GM04504 (cell line): ENCODE measurements at places on chromosomes 7 and 10.

DNA sequence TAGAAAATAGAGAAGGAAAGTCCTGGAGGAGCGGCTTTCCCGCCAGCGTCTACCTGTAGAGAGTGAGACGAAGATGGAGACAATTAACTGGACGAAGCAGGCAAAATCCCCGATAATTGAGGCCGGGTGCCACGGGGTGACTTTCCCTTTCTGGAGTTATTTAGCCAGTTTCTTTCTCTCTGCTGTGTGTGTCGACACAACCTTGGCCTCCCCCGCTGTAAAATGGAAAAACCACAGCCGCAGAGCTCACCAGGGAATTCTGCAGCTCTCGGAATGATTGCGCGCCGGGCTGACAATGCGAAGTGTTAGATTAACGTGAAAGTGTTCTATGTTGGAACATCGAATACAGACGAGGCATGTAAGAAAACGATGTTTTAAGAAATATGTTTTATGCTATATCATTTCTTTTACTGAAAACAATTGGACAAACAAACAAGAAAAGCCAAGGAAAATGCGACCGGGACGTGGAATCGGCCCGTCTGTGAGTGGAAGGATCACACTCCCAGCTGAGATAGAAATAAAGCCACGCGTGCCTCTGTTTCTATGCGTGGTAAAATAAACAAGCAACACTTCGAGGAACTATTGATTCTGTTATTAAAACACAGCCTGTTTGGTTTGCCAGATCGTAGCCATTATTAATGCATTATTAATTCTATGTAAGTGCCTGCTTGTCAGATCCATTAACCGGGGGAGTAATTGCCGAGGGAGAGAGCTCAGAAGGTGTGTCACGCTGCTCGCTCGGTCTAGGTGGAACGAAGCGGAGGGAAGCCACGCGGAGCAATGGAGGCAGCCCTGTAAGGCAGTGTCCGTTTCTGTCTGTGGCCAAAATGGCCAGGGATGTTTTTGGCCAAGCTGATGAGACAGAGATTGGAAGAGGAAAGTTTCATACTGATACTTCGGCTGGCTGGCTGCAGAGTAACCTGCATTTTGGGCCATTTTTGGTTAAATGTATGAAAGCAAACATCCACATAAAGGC lies 129.4 kb downstream of the DNAJB6 start:
- no peak for DNase-seq

- DNase-seq: peak; percentile 53
Observed at GRCh38 chr7:13848681-13849131, 140.8 kb downstream of the ETV1 start.

DNA sequence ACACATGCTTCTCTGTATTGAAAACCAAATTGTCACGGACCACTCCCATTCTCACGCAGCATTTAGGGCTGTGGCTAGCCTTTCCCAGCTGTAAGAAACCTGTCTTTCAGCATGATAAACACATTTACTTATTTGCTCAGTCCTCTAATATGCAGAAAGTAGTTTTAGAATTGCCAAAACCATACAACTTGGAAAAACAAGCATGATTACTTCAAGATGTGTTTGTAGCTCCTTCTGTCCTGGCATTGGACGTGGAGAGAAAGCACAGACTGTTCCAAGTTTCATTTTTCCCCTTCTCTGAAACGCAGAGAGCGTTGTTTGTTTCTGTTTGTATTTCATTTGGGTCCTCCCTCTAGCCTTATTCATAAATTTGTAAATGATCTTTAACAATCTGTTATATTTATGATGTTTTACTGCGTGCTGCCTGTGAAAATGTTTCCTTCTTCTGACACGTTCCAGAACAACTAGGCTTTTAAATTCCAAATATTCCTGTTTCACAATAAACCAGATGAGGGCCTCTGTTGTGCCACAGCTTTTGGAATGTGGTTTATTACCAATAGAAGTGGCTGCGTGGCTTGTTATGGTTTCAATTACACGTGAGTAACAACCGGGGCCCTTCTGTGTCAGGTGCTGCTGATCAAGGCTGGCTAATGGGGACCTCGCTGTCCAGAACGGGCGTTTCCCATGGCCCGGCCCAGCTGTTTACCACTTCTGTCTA lies 26.1 kb downstream of the MNX1 start:
- peak; percentile 89 for DNase-seq

DNA sequence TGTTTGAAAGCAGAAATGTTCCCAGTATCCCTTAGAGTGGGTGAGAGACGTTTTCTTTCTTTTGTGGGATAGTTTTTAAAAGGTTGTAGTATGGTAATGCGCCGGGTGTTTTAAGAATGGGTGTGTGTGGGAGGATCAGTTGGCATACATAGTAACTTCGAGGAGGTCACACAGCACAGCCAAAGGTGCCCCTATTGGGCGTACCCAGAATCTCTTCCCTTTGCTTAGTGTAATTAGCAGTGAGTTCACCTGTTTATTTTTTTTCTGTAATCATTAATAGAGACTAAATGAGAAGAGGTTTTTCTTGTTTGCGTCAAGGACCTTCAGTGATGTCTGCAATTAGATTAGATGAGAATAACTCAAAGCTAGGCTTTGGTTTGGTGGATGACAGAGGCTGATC lies 1.5 kb downstream of the PLEKHA8 start:
- no peak for DNase-seq

- DNase-seq: no peak
Observed at GRCh38 chr10:125034675-125035074, 92.8 kb downstream of the ZRANB1 start.

DNA sequence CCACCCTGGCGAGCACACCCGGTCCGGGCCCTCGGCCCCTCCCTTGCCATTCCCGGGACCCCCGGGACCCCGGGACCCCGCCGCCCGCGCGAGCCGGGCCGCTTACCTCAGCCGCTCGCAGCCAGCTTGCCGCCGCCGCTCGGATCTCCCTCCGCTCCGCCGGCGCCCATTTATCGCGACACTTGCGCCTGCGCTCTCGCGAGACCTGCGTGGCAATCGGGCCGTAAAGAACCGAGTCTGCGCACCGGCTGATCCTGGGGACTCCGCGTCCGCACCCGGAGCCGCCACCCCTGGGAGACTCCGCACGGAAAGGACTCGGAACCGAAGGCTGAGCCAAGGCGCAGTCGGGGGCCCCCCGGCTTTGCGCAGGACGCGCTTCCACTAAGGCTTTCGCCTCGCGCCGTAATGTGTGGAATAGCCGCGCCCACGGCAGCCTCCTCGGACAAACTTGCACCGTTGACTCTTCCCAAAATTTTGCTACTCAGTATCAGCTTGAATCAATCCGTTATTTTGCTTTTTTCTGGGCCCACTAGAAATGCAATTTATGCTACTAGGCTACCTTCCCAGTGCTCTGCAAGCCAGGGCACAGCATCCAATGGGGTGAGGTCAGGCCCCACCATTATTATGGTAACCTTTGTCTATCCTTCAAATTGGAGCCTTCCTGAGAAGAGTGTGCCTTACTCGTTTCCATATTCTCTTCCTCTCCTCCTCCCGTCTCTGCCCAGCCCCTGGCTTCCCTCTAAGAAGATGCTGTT lies at the start of gene MAD1L1:
Gene MAD1L1 (minus strand): TSS at position 180 of the 755 bp plus-strand sequence. CDS start 2,812 bp downstream, outside the sequence.
- peak; percentile 82 for DNase-seq

GRCh38 chr7:112945046-112945445 lies 141.6 kb downstream of the GPR85 start:
- no peak for DNase-seq

GRCh38 chr7:151550656-151551286 lies 31.1 kb upstream of the RHEB start:
- DNase-seq: no peak

DNA sequence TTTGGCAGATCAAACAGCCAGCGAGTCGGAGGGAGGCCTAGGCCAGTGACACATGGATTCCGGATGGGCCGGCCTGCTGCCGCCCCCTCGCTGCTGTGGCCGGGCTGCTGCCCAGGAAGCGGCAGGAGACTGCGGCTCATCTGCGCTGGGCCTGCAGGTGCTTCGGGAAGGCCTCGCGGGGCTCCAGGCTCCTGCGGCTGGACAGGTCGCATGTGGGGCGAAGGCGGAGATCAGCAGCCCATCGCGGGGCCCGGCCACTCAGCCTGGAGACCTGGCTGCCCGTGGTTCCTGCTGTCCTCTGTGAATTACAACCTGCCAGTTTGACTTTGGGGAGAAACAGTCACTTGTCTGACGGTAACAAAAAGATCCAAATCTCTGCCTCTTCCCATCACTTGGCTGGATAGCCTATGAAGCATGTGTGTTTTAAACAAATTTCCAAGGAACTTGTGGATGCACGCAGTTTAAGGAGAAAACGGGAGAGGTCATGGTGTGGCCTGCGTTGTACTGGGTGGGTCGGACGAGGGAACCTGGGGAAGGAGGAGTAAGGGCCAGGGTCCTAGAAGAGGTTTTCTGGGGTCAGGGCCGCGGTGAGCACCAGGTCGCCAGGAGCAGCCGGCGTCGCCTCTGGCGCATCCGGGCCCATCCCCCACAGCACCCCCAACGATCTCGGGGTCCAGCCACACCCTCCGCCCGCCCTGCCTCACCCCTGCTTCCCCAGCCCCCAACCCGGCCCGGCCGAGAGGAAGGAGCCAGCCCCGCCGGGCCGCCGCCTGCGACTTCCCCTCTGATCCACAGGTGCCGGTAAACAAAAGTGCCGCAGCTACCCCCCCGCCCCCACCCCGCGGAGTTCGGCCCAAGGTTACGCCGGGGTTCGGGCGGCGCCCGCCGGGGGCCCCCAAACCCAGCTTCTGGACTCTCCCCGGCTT lies 1.6 kb downstream of the SPOCK2 start:
- DNase-seq: no peak

GRCh38 chr7:105830405-105831301 lies 45.7 kb downstream of the ATXN7L1 start:
- DNase-seq: peak; percentile 96

- DNase-seq: no peak
Observed at GRCh38 chr10:9274206-9274755, 1219.8 kb downstream of the GATA3 start.

GRCh38 chr7:41747961-41748360 lies 45.1 kb upstream of the INHBA start:
- DNase-seq: no peak

- no peak for DNase-seq
Observed at GRCh38 chr7:148672041-148672440, 26.7 kb upstream of the CUL1 start.

DNA sequence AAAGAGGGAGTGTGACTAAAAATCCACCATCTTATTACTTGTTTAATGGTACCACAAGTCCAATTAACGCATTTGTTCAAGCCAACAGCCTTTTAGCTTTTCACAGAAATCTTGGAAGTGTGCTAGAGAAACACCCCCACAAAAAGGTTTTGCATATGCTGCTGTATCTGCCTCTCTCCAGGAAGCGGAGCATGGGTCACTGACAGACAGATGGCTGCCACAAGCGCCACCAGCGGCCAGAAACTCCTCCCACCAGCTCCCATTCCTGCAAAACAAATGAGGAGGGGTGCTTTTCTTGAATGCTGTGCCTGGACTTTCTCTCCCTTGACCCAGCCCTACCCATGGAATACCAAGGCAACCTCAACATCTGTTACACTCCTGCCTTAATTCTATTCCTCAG lies 176.3 kb upstream of the LRGUK start:
- DNase-seq: no peak

GRCh38 chr7:25009257-25009656 lies 29.3 kb upstream of the OSBPL3 start:
- DNase-seq: peak; percentile 92

DNA sequence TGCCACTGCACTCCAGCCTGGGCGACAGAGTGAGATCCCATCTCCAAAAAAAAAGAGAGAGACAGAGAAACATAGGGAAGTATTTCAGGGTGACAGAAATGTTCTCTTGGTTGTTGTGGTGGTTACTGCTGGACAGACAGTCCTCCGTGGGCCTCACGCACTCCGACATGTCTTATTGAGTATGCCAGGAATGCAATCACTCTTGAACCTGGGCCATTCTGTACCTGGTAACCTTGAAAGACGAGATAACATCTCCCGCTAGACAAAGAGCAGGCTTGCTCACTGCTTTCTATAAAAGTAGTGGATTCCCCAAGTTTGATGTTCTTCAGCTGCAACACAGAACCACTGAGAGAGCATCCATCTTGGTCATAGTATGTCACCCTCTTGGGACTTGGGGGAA lies 6.7 kb downstream of the CACUL1 start:
- no peak for DNase-seq

GRCh38 chr10:113028456-113029440 lies 78.7 kb downstream of the TCF7L2 start:
- DNase-seq: no peak

DNA sequence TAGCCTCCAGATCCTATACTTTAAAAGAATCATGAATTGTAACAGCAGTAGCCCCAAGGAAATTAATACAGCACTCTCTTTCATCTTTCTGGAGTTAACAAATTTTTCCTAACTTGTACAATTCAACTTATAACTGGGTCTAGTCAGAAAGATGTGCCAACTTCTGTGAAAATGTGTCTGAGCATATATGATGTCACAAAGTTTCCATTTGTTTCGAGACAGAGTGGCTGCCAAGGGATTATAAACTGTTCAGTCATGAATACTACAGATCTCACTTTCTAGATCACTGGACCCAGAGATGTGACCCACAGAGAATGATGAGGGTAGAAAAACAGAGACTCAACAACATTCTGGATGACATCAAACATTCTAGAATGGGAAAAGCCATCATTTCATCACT lies 249.2 kb upstream of the PHF14 start:
- no peak for DNase-seq

- no peak for DNase-seq
Observed at GRCh38 chr10:101766306-101766705, 9.6 kb downstream of the FGF8 start.

GRCh38 chr10:12941966-12942365 lies 59.5 kb downstream of the CCDC3 start:
- no peak for DNase-seq

- DNase-seq: no peak
Observed at GRCh38 chr7:86058649-86059048, 585.1 kb upstream of the GRM3 start.

- peak; percentile 90 for DNase-seq
Observed at GRCh38 chr7:1611708-1612241, 41.9 kb upstream of the PSMG3 start.

GRCh38 chr7:11727864-11728263 lies 104.1 kb downstream of the THSD7A start:
- no peak for DNase-seq

GRCh38 chr7:133934262-133934976 lies 192.7 kb upstream of the LRGUK start:
- DNase-seq: no peak

GRCh38 chr7:79284211-79284610 lies 169.3 kb downstream of the MAGI2 start:
- no peak for DNase-seq

- DNase-seq: no peak
Observed at GRCh38 chr10:3832022-3832786, 47.2 kb upstream of the KLF6 start.

DNA sequence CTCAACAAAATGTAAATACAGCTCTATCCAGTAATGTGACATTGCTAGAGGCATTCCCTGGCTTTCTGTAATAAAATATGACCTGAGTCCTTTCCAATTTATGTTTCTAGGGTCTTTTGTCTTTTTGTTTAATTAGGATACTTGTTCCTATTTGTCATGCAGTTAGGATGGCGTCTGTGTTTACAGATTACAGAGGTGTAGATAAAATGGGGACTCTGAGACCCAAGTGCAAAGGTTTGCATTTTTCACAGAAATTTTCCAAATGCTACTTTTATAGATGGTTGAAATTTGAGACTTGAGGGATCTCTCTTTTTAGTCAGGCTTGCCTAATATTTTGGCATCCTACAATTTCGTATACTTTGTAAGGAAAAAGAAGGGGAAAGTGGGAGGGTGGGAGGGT lies 332.4 kb downstream of the PTEN start:
- DNase-seq: no peak
